ENCODE measurements at places on chromosomes 2 and 18.

- no peak for DNase-seq
Measured at GRCh38 chr18:45777393-45777792, 48.1 kb upstream of the SIGLEC15 start.

GRCh38 chr18:63378919-63379638 is 12.1 kb upstream of the KDSR start:
- DNase-seq, result no peak

DNA sequence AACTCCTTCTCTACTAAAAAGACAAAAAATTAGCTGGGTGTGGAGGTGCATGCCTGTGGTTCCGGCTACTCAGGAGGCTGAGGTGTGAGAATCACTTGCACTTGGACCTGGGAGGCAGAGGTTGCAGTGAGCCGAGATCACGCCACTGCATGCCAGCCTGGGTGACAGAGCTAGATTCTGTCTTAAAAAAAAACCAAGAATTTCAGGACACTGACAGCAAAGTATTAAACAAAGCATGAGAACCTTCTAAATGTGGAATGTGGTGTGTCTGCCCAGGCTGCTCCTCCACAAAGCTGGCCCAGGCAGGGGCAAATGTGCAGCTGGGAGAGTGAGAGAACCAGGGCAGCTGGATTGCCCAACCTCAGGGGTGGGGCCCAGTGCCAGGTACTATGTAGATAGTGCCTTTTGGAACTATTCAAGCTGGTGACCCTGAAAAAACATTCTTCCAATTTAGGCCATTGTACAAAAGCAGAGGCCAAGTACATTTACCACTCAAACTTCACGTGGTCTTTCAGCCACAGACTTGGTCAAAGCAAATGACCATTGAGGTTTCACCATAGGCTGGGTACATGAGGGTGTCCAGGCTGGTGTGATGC is 6.7 kb upstream of the UGT1A5 start:
- DNase-seq, result no peak

- no peak for DNase-seq
Measured at GRCh38 chr2:202038471-202039277, 5.0 kb downstream of the FZD7 start.

DNA sequence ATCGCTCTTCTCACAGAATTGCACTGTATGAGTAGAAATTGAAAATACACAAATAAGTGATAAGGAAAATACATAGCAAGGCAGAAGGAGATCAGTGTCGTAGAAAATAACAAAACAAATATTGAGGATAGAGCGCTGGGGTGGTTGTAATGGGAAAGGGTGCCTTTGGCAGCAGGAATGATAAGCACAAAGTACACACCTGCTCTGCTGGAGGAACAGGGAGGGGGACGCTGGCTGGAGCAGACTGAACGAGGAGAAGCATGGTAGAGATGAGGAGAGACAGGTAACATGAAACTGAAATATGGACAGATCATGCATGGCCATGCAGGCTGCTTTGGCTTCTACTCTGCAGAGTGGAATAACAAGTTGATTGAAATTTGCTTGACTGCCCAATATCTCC is 181.2 kb upstream of the FSHR start:
- no peak for DNase-seq

GRCh38 chr2:234290671-234291070 is 206.2 kb downstream of the ARL4C start:
- DNase-seq, result peak; percentile 48

DNA sequence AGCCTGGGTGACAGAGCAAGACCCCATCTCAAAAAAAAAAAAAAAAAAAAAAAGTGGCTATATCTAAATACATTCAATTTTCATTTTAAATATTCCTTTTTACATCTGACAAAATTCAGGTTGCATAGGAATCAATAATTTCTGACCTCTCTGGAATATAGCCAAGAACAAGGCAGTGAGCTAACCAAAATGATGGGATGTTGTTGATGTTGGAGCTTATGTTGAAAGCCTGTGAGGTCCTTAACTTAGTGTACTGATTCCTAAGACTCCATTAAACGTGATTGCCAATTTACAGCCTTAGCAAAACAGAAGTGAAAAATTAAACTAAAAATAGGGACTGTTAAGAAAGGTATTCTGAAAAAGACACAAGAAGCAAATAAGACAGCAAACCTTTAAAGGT is 109.6 kb downstream of the MEP1B start:
- no peak for DNase-seq

DNA sequence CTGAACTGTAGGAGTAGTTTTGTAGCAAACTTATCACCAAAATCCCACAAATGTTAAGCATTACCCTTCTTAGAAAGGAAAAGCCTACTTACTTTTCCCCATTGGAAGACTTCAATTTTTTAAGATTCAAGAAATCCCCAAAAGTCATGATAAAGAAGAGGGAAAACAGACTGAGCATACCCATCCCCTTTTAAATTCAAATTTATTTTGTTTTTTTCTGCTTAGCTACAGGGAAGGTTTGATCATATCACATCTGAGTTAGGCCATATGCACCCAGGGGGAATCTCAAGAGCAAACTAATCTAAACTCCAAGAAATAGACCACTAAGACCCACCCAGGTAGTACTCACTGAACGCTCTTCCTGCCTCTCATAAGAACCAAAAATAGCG is 174.6 kb downstream of the TGIF1 start:
- DNase-seq, result no peak

DNA sequence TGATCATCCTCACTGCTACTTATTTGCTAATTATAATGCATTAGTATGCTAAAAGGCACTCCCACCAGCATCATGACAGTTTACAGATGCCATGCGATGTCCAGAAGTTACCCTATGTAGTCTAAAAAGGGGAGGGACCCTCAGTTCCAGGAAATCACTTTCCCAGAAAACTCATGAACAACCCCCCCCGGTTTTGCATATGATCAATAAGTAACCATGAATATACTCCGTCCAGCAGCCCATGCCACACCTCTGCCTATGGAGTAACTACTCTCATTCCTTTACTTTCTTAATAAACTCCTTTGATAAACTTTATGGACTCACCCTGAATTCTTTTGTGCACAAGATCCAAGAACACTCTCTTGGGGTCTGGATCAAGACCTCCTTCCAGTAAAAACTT is 86.8 kb downstream of the MALT1 start:
- DNase-seq, result no peak

GRCh38 chr2:73070643-73071359 is 711 bp downstream of the SFXN5 start:
- DNase-seq, result peak; percentile 41
